Activated CD8-positive, alpha-beta T cell treated with anti-CD3 and anti-CD28 coated beads for 36 hours (primary cell): ENCODE measurements at places on chromosomes 6 and 20. TPM values are rescaled to one million over a fixed set of nuclear protein-coding genes. Genes with fewer than 3 reads are reported as not detected.

Gene OR12D3
- total RNA-seq: not detected

Gene SLC2A10
- total RNA-seq: not detected

Gene FKBP5
- 90.6 TPM for total RNA-seq

Gene ZNF165
- total RNA-seq: 3.5 TPM

Gene GFOD1
- total RNA-seq: 12.3 TPM

Gene SLC22A3
- not detected for total RNA-seq

Gene TREM1
- total RNA-seq: not detected

Gene ZBP1
- 0.11 TPM for total RNA-seq

Gene CST4
- total RNA-seq: not detected

Gene RAET1L
- not detected for total RNA-seq

Gene CST2
- total RNA-seq: not detected

Gene FOXP4
- 11.8 TPM for total RNA-seq

Gene MUC21
- total RNA-seq: not detected

Gene FAXC
- total RNA-seq: not detected

Gene KCNK5
- 25.9 TPM for total RNA-seq

Gene DST
- 1.3 TPM for total RNA-seq

Gene GHRH
- total RNA-seq: not detected

Gene PMEPA1
- 1.7 TPM for total RNA-seq

Gene TRAPPC3L
- not detected for total RNA-seq

Gene SPO11
- total RNA-seq: not detected

Gene HUS1B
- total RNA-seq: 1.0 TPM

Gene ADGB
- not detected for total RNA-seq

Gene RAD21L1
- total RNA-seq: 0.25 TPM

Gene NKAIN4
- not detected for total RNA-seq

Gene GPR63
- total RNA-seq: 0.69 TPM

Gene IL17A
- total RNA-seq: not detected

Gene NRN1
- total RNA-seq: 7.1 TPM

Gene ZBTB12
- total RNA-seq: 2.1 TPM

Gene MYT1
- not detected for total RNA-seq
